ENCODE measurements at places on chromosomes 2 and 18.
A peak's percentile ranks its signal among the peaks of the same experiment; 100 is the strongest.

DNA sequence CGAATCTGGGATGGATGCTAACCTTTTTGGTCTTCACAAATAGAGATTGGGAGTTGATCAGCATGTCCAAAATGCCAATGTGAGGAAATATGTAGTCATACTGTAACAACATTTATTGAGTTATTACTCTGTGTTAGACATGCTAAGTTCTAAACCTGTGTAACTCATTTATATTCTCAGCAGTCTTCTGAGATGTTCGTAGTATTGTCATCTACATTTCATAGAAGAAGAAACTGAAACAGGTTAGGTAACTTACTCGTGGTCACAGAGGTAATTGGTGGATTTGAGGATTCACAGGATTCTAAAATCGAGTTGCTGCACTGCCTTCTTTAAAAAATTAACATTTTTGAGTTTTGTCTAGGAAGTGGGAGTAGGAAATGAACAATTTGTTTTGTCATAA lies 162.1 kb downstream of the UBE2E3 start:
- no peak for DNase-seq

- DNase-seq: peak; percentile 62
Measured at GRCh38 chr2:86807468-86808275, 17.0 kb upstream of the CD8A start.

DNA sequence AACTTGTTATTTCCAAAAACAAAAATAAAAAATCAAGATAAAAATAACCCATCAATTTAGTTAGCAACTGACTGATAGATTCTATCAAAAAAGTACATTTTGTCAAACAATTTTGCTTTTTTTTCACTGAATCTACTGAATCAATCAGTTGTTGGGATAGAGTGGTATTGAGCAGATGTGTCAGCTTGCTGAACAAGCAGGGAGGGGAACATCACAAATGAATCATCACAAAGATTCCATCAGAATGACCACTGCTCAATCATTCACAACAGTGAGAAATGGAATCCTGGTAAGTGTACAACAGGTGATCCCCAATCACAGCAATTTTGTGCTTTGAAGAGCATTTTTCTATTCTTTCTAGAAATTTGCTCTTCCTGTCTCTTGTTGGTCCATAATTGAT lies 12.3 kb upstream of the SLC14A2 start:
- no peak for DNase-seq

DNA sequence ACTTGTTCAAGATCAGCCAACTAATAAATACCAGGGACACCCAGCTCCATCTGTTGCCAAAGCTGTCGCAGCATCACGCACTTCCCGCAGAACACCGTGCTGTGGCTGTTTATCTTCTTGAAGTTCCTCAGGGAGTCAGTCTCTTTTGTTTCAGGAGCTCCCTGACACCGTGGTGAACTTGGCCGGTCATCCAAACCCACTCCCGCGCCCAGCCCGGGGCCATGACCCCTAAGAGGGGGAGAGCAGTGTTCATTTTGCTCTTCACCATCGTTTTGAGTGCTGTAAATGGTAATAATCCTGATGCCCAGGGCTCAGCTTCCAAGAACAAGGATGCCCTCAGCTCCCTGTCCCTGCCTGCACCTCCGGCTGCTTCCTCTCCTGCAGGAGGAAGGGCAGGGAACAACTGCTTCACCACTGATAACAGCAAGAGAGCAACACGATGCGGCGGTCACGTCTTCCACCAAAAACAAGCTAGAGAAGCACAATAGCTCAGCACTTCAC lies 131.4 kb downstream of the SEPTIN10 start:
- DNase-seq: no peak

DNA sequence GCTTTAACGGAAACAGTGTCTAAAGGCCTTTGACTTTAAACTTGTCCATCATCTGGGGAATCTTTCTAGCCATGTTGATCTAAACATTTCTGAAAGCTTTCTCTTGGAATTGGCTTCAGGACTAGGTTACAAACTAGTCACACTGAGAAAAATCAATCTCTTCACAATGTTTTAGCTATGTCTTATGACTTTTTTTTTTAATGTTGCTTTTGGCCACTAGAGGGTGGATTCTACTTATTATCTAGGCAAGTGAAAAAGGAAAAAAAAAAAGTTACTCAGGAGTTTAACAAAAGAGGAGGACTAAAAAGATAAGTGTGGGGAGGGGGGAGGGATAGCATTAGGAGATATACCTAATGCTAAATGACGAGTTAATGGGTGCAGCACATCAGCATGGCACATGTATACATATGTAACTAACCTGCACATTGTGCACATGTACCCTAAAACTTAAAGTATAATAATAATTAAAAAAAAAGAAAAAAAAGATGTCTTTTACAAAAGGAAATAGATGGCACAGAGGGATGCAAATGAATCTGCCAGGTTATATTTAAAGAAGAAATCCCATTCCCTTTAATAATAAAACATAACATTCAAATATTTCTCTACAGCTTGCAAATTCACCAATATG lies 160.4 kb upstream of the PID1 start:
- peak; percentile 23 for DNase-seq

Data from urothelium cell line (cell line).